ENCODE measurements at places on chromosomes 12 and 14.

GRCh38 chr12:112115259-112116045 lies 6.9 kb upstream of the NAA25 start:
- no peak for DNase-seq

DNA sequence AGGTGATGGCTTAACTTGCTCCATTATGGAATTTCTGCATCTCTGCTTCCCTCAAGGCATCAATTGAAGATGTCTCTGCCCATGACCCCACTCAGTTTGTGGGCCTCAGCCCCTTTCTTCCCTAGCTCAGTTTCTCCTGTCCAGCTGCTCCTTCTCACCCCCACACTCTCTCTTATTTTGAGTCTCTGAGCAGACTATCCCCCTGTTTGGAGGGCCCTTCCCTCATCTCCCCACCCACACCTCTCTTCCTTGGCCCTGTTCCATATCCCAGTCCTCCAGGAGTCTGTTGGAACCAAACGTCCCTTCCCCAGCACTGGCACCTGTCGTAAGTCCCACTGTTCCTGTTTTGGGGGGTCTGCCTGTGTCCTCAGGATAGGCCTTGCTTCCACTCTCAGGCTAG lies 8.3 kb upstream of the KRT1 start:
- DNase-seq, result no peak

- no peak for DNase-seq
These were observed 113.2 kb downstream of the DENND5B start for GRCh38 chr12:31477687-31478086.

- no peak for DNase-seq
These were observed 4.1 kb downstream of the TPH2 start for GRCh38 chr12:71942703-71943102.

DNA sequence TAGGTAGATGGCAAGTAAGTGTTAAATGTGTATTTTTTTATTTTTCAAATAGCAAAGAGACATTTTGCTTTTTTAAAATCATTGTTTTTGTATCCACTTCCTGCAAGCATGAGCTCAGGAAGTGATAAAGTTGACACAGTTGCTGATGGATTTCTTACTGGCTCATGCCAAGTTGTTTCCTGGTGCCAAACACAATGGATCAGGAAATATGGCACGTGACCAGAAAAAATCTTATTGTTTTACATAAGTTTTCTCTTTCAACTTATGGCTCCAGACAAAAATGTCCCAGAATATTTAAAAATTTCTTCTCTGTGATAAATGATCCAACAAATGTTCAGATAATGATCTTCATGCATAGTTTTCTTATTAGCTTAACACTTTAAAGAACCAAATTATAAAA lies 1279.1 kb upstream of the FLRT2 start:
- DNase-seq, result no peak

- no peak for DNase-seq
These were observed 55.9 kb downstream of the CCDC92 start for GRCh38 chr12:123916729-123917128.

DNA sequence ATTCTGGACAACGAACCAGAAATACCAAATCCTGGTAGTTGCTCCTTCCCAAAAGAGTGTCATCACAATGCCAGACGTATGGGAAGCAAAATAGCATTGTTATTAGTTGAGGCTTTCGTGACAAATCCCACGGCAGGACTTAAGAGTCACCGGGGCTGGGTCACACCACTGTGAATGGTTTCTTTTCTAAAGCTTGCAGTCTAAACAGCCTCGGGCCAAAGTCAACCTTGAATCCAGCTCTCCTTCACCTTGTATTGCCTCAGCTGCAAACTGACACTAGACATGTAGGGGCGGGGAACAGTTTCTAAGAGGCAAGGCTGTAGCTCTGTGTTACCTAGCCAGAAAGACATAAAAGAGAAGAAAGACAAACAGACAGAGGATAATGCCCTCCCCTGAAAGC lies 734.8 kb downstream of the MED13L start:
- no peak for DNase-seq

- no peak for DNase-seq
These were observed 23.3 kb downstream of the SLC38A2 start for GRCh38 chr12:46349253-46349652.

DNA sequence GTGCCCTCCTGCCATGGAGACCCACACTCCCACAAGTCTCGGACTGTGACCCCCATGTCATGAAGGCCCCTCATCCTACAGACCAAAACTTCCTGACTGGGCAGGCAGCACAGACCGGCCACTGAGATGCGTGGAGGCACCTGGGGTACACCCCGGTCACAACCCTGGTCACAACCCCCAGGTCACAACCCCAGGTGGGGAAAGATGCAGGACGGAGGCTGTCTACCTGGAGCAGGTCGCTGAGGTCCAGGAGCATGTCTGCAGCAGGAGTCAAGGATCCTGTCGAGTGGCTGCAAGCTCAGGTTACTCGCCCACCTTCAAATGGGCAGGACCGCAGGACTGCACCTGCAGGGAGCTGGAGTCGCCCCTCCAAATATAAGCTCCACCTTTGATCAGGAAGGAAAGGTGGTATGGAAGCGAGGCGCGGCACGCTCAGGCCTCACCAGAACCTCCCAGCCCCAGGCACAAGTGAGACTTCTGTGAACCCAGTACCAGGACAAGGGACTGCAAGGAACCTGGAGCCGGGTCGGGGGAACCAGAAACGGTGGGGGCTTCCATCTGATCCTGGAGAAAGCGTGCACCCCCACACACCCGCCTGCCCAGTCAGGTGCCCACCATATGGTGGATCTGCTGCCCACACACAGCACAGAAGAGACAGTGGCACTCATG lies 8.1 kb downstream of the BTBD6 start:
- no peak for DNase-seq

DNA sequence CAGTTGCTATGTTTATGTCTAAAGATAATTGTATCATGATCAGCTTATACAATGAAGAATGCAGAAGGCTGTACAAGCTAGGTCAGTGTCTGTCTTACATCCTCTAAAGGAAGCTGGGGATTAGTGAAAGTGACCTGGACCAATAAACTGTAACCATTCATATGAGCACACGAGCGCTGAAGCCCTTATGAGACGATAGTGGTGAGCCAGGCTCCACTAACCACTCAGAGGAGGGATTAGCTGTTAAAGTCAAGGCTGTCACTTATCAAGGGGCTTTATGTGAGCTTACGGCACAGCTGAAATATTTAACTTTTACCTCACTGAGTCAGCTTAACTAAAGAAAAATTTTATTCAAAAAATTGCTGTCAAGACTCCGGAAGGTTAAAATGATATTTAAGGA lies 30.3 kb downstream of the NDUFA12 start:
- DNase-seq, result no peak

DNA sequence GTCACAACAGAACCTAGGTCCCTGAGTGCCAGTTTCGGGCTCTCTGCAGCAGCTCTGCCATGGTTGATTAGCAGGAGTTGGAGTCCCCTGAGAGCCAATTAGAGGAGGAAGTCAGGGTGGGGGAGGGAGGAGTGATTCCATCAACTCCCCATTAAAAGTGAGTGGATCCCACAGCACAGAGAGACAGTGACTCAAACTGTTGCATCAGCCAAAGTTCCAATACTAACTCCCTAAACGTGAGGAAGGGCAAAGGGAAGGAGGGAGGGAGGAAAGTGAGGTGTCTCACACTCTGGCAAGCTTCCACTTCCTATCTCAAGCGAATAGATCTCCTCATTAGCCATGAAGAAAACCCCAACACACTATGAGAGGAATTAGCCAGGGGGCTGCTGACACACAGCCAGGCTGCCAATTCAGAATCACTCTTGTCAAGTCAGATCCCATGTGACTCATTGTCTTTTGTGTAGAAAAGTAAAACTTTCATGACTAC lies 23.6 kb downstream of the OR11H4 start:
- no peak for DNase-seq

GRCh38 chr14:67487937-67488893 lies at the start of gene TMEM229B:
Gene TMEM229B, minus strand, starts transcription at chr14:67488721. Its CDS starts 14,798 bp downstream, at chr14:67473923.
- DNase-seq, result no peak

DNA sequence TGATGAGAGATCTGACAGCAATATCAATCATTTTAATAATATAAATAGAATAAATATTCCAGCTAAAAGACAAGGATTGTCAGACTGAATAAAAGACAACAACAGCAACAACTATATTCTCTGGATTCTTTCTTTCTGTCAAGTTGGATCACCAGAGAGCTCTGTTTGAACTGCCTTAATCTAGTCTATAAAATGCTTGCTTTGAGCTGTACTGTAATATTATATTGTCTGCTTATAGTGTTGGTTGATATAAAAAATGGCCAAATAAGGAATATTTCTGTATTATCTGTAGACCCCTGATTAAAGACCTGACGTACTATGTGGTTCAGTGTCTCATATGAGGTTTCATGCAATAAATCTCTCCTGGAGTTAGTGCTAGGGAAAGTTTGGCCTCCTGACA lies 46.3 kb upstream of the CSRP2 start:
- DNase-seq, result no peak

DNA sequence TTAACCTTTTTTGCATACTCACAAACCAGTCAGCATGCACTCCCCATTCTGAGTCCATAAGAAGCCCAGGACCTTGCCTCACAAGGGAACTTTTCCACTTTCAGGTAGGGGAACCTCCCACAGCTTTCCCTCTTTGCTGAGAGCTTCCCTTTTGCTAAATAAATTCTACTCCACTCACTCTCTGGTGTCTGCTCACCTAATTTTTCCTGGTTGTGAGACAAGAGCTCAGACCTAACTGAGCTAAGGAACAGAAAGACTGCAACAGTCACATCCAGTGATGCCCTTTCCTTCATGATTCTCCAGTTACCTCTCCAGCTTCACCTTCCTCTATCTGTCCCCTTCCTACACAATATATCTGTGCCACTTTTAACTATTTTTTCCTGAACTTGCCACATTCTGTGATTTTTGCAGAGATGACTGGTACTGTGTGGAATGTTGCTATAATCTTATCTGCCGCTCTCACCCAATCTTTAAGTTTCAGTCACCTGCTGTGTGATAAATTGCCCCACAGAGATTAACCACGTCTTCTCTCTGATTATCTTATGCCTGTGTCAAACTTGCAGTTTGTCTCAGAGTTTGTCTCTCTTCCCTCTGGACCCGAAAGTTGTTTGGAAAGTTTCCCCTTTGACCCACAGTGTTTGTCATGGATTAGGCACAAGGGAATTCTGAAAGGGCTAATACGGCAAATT lies 737.1 kb upstream of the FLRT2 start:
- no peak for DNase-seq

- no peak for DNase-seq
These were observed 3.0 kb downstream of the SRRM4 start for GRCh38 chr12:118984161-118984943.
